Urinary bladder (tissue), 4 donors: ENCODE measurements at places on chromosomes 5 and 9.

DNA sequence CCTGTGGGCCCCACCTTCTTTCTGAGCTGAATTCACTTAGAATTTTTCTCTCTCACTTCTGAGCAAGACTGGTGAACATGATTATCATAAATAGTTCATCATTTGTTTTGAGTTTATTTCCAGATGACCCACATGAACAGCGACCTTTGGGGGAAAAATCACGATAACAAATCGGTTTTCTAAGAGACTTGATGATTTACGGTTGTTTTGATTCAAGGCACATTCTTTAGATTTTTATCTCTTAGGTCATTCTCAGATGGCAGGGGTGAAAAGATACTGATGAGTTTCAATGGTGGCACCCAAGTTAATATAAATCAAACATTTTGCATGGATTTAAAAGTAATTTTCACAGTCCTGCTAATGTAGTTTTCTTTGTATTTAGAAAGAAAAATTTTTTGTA lies 95.1 kb downstream of the DMXL1 start:
- DNase-seq, result no peak

DNA sequence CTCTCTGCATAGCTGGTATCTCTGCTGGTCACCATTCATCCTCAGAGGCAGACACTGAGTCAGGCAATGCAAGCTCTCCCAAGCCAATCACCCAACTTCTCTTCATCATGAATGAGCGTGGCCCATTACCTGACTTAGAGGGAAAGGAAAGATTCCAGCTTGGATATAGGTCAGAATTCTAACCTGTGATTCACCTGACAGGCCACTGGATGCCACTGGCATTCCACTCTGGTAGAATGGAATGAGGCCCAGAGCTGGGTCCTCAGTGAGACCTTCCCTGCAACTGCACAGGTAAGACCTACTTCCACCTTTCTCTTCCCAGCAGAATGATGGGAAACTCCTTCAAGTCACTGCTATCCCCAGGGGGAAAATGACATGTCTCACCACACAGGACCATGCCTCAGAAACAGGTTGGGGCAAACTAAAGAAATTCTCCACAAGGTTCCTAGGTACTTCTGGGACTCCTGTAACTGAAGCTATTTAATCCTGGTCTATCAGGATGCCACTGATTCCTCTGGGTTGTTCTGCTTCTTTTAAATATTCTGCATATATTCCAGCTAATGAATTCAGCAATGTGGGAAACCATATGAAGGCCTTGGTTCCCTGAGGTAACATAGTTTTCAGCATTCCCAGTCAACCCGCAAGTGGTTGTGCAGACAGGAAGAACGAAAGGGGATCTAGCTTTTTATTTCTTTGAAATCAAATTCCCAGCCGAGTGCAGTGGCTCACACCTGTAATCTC lies 62.0 kb downstream of the SUSD1 start:
- no peak for DNase-seq

- no peak for DNase-seq
Observed at GRCh38 chr5:7811715-7812114, 39.2 kb downstream of the CFAP90 start.

DNA sequence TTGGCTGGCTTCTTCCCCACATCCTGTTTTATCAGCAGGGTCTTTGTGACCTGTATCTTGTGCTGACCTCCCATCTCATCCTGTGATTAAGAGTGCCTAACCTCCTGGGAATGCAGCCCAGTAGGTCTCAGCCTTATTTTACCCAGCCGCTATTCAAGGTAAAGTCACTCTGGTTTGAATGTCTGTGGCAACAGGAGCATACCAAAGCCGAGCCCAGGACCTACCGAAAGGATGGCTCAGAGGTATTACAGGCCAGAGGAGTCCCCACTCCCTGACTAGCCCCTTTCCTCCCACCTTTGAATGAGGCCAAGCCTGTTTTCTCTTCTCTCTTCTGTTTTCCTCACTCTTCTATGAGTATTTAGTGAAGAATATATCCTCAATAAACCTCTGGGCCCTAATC lies 271.3 kb downstream of the OSTF1 start:
- DNase-seq, result no peak

GRCh38 chr5:38400365-38400764 lies 142.0 kb downstream of the EGFLAM start:
- no peak for DNase-seq

DNA sequence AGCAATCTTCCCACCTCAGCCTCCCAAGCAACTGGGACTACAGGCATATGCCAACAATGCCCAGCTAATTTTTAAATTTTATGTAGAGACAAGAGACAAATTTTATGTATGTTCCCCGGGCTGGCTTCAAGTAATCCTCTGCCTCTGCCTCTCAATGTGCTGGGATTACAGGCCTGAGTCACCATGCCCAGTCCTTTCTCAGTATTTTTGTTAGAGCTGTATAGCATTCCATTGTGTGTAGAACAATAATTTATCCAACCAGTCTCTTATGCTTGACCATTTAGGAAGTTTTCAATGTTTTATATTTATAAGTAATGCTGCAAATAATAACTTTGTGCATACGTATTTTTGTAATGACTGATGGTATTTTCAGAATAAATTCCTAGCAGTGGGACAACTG lies 38.9 kb upstream of the CTXN3 start:
- no peak for DNase-seq

- no peak for DNase-seq
Observed at GRCh38 chr5:88724201-88724600, 158.8 kb downstream of the MEF2C start.

GRCh38 chr5:114055318-114056184 lies 306.3 kb upstream of the KCNN2 start:
- peak; percentile 59 for DNase-seq

DNA sequence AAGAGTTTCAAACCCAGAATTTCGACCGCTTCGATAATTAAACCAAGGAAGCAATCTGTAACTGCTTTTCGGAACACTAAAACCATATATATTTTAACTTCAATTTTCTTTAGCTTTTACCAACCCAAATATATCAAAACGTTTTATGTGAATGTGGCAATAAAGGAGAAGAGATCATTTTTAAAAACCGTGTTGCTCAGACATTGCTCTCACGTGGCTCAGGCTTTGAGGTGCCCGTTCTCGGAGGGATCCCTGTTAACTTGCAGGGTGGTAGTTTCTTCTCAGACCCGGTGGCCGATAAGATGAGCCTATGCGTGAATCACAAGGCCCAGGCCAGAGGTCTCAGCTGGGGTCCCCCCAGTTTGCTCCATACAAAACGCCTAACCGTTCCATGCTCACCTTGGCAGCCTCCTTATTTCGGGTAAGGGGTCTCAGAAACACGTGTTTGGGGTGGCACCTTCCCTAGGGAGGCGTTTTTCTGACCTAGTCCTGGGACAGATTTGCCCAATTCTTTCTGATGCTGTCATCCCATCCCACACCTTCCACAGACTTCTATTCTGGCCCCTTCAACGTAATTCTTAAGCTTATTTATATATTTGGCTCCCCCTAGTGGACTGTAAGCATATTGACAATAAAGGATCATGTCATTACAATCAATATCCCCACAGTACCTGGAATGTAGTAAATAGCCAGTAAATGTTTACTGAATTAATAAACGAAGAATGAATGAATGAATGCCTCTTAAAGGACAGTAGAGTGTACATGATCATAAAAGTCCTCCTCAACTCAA lies 48.1 kb downstream of the THBS4 start:
- DNase-seq, result peak; percentile 26

- DNase-seq, result no peak
Observed at GRCh38 chr5:141330299-141331080, at the start of gene PCDHGA1. Gene PCDHGA1, plus strand, starts transcription at chr5:141330514.

DNA sequence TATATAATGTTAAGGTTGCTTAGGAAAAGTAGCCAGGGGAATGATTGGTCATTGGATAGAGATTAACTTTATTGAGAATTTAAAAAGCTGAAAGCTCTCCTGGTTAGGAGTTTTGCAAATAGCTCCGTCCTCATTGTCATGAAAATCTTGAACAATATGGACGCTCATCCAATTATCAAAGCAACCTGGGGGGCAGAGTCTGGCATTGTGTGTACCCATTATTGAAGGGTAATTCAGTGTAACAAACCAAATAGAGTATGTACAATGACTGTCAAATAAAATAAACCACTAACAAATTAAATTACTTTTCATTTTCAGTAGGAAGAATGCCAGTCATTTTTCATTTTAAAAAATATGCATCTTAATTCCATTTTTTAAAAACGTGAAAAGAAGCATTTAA lies 144.0 kb upstream of the GPR151 start:
- DNase-seq, result no peak

GRCh38 chr9:131808291-131808690 lies 68.4 kb upstream of the RAPGEF1 start:
- no peak for DNase-seq

DNA sequence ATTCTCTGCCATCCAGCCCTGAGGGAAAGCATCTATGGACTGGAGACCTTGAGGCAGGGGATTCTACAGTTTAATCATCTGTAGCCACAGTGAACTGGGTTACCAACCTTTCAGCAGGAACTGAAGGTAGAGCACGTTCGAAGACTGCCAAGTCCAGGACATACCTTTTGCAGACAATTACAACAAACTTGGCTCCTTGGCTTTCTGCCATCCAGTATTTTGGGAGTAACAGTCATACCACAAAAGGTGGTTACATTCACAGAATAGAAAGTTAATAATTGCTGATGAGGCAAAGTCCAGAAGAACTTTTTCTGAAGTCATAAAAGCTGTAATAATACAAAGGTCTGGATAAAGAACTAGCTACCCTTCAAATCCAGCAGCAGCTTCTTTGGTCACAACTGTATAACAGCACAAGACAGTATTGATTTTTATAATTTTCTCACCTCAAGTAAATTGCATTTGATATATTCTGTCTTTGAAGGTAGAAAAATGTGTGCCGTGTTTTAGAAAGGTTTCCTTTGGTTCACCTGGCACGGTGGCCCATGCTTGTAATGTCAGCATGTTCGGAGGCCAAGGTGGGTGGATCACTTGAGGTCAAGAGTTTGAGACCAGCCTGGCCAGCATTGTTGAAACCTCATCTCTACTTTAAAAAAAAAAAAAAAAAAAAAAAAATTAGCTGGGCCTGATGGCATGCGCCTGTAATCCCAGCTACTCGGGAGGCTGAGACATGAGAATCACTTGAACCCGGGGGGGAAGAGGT lies 236.6 kb downstream of the NR3C1 start:
- DNase-seq, result no peak

- DNase-seq, result peak; percentile 75
Observed at GRCh38 chr9:72365525-72366256, 683 bp upstream of the ZFAND5 start.

DNA sequence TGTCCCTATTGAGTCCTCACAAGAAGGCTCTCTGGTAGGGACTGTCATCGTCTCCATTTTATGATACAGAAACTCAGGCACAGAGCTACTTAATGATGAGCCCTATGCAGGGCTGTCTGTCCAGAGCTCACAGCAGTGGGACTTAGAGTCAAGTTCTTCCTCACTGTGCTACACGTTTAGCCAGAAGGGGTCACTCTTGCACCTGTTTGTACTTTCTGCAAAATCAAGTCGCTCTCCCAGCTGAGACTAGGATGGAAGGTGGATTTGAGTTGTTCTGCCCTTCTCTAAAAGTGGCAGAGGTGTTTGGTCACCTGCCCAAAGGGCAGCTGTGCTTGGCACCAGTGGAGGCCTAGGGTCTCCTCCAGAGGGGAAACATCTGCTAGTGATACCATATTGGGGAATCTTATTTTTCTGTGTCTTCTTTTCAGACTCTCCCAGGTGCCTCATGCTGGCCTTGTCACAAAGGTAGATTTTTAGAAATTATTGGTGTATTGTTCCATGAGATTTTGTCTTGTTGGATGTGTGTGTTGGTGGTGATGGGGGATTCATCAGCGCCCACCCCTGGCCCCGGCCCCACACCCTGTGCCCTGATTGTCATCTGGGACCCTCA lies 104.2 kb downstream of the PPARGC1B start:
- peak; percentile 41 for DNase-seq

DNA sequence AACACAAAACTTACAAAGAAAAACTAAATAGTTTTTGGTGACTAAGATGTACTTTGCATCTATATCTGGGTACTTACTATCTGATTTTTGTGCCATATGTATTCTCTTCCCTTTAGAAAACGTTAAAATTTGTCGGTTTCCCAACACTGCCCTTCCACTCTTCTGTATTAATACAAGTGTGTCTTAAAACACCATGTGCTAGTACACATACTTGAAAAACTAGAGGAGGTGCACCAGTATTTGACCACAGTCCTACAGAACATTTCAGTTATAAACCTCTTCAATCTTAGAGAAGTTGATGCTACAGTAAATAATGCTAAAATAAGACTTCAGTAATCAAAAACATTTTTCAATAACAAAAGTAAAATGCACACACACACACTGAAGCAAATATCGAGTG lies 251.2 kb downstream of the EFNA5 start:
- DNase-seq, result no peak

GRCh38 chr9:122029898-122030297 lies 63.2 kb downstream of the TTLL11 start:
- DNase-seq, result no peak

DNA sequence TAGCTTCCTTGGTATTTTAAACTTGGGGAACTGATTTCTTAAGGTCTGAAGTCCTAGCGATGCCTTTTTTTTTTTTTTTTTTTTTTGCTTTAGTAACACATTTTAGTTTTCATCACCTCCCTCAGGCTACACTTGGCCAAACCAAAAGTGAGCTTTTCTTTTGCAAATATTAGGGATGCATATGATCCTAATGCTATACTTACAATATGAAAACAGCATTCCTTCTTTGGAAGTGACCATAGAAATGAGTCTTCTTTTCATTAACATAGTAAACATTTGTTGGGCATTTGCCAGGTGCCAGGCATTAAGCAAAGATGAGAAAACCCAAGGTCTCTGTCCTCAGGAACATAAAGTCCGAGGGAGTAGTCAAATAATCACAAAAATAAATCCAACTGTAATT lies 189.8 kb downstream of the ALDH1A1 start:
- no peak for DNase-seq

GRCh38 chr9:133375116-133375723 lies 640 bp downstream of the SURF4 start:
- DNase-seq, result no peak

- no peak for DNase-seq
Observed at GRCh38 chr5:89721353-89721752, 688.2 kb downstream of the CETN3 start.

DNA sequence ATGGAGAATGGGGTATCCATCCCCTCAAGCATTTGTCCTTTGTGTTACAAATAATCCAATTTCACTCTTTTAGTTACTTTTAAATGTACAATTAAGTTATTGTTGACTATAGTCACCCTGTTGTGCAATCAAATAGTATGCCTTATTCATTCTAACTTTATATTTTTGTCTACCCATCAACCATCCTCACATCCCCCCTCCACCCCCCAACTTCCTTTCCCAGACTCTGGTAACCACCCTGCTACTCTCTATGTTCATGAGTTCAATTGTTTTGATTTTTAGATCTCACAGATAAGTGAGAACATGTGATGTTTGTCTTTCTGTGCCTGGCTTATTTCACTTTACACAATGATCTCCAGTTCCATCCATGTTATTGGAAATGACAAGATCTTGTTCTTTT lies 15.4 kb upstream of the RANBP17 start:
- no peak for DNase-seq

GRCh38 chr9:130856474-130856873 lies 21.4 kb downstream of the ABL1 start:
- DNase-seq, result no peak

DNA sequence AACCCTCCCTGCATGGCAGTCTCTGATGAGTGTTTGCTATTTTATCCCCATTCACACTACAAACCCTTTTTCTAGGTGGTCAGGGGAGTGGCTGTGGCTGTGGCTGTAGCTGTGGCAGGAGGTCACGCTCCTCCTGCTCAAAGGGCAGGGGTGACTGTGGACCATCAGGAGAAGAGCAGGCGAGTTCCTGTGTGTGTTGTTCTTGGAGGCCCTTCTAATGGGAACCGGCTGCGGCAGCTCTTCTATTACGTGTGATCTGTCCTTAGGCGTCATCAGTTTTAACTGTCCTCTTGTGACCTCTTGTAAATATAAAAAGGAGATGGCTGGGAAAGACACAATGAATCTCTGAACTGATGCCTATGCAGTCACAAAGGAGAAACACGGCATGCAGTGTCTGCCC lies 65.1 kb downstream of the ANKH start:
- DNase-seq, result no peak
